Activated CD8-positive, alpha-beta memory T cell treated with anti-CD3 and anti-CD28 coated beads for 48 hours (primary cell): ENCODE measurements at places on chromosomes 1 and 21.

- DNase-seq: no peak
These were observed 145.4 kb upstream of the C1orf21 start for GRCh38 chr1:184241446-184241845.

DNA sequence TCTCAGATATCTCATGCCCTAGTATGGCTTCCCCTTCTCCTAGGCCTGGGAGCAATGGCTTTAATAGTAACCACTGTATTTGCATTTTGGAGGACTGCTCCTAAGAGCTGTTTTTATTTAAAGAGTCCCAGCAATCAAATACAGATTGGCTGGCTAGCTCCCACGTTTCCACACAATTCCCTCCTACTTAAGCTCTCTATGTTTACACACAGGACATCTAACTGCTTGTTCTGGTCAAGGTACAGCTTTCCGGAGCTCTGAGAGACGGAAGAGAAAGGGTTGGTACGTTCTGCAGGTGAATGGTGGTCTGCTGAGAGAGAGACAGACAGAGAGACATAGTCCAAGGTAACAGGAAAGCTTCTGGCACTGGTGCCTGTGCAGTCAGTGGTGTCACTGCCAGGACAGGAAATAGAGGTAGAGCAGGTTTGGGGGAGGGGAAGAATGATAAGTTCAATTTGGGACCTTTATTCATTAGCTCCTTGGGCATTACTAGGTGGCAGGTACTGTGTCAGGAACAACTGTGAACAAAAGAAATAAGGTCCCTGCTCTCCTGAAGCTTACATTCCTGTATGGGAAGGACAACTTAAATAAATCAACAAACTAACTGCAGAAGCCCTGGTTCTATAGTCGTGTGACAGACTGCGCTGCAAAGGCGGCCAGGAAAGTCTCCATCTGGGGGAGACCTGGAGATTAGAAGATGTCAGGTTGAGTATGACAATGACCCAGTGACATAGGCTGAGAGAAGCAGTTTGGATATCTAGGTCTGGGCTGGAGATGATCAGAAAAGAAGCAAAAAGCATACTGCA is 1.2 kb upstream of the SLC25A33 start:
- no peak for DNase-seq

GRCh38 chr1:175510914-175511313 is 232.5 kb downstream of the TNR start:
- no peak for DNase-seq

DNA sequence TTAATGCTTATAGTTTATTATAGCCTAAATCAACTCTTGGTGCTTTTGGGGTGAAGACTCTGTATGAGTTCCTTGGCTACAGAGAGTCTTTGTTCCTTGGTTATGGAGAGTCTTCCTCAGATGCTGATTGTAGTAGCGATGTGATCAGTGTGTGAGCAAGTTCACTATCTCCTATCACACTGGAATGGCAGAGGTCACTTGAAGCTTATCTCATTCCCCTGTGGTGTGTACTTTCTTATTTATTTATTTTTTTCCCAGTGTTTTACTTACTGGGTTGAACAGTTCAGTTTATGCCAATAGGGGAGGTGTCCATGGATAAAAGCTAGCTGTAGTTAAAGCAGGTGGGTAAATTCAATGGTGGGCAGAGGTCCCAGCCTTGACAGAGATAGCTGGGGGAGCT is 20.1 kb upstream of the MAB21L3 start:
- no peak for DNase-seq

- DNase-seq: peak; percentile 62
These were observed 165.3 kb downstream of the TOMM20 start for GRCh38 chr1:234963180-234963903.

GRCh38 chr1:242178924-242179708 is 180.2 kb upstream of the MAP1LC3C start:
- DNase-seq: no peak

DNA sequence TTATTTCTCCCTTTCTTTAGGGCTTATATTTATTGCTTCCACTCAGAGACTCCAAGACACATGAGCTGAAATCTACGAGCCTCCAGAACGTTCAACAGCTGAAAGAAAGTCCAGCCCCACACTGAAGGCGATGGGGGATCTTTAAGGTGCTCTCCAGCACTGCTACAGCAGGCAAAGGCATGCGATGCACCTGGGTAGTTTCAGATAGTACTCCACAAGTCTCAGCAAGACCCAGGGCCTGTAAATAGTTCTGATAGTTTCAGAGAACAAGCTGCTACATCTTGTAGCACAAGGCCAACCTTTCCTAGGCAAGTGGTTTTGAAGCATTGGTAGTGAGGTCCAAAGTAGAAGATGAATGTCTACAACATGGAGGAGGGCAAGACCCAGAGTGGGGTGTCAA is 2.2 kb upstream of the HSD3B1 start:
- DNase-seq: no peak

DNA sequence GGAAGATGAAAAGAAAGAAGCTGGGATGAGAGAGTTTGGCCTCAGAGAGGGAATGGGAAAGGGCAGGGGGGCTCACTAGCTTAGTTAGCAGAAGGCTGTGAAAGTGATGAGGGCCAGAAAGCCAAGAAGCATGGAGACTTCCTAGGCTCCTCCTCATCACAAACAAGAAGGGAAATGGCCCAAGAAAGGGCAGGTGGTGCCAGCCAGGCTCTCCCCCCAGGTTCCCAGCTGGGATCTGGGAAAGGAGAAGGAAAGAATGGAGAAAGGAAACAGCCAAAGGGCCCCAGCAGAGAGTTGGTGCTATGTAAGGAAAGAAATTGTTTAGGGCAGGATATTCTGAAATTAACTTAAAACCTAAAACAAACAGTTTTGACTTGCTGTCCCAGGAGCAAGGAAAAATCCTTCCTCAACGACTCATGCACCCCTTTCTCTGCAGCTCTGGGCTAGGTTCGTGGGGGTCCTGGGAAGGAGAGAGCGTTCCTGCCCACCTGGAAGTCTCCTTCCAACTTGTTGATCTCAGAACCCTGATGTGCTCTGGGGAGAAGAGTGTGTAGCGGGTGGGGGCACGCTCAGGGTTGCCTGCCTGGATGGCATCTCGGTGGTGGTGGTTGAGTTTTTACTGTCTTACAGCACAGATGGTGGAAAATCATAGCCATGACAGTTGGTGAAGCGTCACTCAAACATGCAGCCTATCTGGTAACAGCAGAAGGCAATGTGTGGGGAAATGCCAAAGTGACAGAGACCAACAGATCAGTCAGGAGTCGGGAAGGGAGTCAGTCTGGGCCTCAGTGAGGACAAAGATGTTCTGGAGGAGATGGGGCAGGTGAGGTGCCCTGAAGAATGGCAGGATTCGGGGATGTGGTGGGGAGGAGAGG is 147.3 kb downstream of the CLIC6 start:
- DNase-seq: no peak

GRCh38 chr1:19780267-19780877 is 19.3 kb downstream of the TMCO4 start:
- no peak for DNase-seq

GRCh38 chr1:228291906-228292608 is 84.2 kb downstream of the OBSCN start:
- DNase-seq: no peak

GRCh38 chr1:116855191-116855619 is 54.5 kb upstream of the PTGFRN start:
- DNase-seq: no peak

- DNase-seq: no peak
These were observed 419.9 kb downstream of the ZP4 start for GRCh38 chr1:237470712-237471338.

- no peak for DNase-seq
These were observed 63.1 kb downstream of the ACOT7 start for GRCh38 chr1:6330410-6330911.

DNA sequence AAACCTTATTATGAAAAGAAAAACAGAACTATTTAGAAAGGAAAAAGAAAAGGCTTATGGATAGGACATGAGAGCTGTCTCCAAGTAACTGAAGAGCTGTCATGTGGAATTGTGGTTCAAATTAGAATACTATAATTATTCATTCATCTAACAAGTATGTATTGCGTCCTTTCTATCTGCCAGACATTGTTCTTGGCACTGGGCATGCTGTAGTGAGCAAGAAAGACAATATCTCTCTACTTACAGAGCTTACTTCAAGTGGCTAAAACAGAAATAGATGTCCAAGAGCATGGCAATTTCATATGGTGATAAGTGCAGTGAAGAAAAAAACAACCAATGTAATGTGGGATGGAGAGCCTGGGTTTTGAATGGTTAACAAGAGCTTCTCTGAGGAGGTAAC is 413.0 kb downstream of the DPYD start:
- no peak for DNase-seq

GRCh38 chr1:232146514-232146913 is 483.4 kb downstream of the SIPA1L2 start:
- DNase-seq: no peak

DNA sequence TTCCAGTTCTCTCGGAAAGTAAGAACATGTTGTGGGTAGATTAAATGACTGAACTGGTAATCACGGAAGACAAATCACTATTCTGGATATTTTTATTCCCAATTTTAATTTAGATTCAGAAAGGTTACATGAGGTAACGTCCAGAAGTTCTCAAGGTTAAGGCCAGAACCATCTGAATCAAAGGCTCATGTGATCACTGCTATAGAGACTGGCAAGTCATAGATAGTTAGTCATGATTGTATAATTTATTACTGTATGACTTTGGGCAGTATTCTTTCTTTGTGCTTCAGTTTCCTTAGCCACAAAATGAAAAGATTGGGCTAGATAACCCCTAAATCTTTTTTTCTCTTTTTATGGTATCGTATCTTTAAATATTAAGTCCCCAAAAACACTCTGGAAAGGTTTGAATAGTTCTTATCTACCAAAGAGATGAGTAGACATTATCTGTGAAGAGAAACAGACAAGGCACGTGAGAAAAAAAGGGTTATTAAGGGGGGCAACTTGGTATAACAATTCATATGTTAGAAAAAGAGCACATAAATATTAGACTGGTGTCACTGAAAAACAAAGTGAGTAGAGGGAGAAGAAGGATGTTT is 241.0 kb downstream of the PTPRC start:
- DNase-seq: no peak

GRCh38 chr1:219564109-219564508 is 48.8 kb downstream of the ZC3H11B start:
- DNase-seq: no peak

DNA sequence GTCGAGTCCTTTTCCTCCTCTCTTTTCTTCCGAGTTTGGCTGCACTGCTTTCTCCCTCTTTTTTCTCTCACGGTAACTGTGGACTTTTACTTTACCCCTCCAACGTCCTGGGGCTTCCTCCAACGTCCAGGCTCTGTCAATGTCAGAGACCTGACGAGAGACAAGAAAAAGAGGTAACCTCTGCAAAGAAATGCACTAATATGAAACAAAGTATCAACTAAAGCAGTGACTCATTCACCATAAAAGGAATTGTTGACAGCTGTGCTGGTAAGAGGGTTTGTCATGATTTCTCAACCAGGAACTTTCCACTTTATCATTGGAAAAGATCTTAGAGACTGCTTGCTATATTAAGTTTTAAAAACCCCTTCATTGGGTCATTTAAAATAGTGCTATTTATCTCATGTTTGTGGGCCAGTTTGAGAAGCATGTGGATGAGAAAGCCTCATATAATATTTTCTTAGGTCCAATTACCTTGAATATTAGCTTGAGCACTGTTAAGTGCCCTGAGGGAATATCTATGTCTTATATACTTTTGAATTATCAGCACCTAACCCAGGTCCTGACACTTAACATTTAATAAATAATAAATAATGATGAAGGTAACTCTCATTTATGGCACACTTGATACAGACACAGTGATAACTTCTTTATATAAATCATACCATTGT is at the start of gene GBP2:
Gene GBP2, minus strand, starts transcription at position 202 of the 668 bp plus-strand sequence. CDS start 4,148 bp downstream, outside the sequence.
- no peak for DNase-seq

- DNase-seq: no peak
These were observed 56.1 kb upstream of the LRRC7 start for GRCh38 chr1:69511426-69512192.

DNA sequence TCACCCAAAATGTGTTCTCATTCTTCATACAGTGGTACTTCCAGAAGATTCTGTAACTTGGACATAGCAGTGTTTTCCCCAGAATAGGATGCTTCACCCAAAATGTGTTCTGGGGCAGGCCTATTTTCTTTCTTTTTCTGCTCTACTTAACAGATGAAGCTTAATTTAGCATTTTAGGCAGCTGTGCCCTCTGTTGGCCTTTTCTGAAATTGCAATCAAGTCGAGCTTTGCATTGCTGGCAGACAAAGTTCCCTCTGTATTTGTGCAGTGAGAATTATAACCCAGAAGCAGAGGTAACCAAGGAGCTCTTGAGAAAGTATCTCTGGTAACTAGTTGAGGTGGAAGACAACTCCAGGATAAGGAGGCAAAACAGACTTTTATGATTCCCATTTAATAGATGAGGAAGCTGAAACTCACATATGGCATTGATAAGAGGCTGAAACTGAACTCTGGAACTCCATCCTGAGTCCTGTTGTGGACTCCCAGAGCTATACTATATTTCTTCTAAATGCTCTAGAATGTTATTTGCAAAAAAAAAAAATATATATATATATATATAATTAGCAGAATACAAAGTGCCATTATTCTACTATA is 50.3 kb upstream of the L1TD1 start:
- no peak for DNase-seq

DNA sequence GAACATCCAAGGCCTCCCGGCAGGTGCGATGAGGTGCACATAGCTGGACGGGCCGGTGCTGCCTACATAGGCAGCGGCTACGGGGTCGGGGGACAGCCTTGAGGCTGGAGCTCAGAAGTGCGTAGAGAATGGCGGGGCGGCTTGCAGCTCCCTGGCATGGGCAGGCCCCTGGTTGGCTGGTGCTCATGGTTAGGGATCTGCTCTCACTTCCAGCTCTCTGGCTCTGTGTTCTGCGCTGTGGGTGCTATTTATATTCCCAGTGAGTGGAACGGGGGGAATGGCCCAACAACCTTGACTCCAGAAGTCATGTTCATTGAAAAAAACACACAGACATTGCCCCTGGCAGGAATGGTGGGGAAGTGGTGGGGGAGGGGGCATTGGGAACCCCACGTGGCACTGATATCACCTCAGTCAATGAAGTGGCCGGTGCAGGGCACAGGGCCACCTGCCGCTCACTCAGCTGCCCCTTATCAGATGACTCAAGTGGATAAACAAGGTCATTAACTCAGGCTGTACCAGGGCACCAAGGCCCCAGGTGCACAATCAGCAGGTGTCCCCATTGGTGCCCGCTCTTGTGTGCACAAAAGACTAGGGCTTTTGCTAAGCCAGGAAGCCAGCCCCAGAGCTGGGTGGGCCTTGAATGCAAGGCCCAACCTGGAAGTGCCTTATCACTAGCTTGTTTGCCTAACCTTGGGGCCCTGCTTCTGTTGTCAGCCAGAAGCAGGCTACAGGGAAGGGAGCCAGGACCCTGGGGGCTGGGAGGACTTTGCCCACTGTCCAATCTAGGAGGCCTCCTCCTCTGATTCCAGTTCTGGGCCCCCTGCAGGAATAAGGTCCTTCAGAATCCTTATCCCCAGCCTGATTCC is at the start of gene NR0B2:
Gene NR0B2, minus strand, starts transcription at position 222 of the 866 bp plus-strand sequence. Its CDS starts 35 bp downstream, at position 187.
- no peak for DNase-seq
